ENCODE measurements at places on chromosomes 7 and 10.

- no peak for DNase-seq
Observed at GRCh38 chr10:119737823-119738222, 12.0 kb downstream of the INPP5F start.

- DNase-seq = no peak
Observed at GRCh38 chr7:54076616-54077015, 465.6 kb upstream of the VSTM2A start.

GRCh38 chr7:151873402-151873965, 3.4 kb downstream of the PRKAG2 start:
- no peak for DNase-seq

DNA sequence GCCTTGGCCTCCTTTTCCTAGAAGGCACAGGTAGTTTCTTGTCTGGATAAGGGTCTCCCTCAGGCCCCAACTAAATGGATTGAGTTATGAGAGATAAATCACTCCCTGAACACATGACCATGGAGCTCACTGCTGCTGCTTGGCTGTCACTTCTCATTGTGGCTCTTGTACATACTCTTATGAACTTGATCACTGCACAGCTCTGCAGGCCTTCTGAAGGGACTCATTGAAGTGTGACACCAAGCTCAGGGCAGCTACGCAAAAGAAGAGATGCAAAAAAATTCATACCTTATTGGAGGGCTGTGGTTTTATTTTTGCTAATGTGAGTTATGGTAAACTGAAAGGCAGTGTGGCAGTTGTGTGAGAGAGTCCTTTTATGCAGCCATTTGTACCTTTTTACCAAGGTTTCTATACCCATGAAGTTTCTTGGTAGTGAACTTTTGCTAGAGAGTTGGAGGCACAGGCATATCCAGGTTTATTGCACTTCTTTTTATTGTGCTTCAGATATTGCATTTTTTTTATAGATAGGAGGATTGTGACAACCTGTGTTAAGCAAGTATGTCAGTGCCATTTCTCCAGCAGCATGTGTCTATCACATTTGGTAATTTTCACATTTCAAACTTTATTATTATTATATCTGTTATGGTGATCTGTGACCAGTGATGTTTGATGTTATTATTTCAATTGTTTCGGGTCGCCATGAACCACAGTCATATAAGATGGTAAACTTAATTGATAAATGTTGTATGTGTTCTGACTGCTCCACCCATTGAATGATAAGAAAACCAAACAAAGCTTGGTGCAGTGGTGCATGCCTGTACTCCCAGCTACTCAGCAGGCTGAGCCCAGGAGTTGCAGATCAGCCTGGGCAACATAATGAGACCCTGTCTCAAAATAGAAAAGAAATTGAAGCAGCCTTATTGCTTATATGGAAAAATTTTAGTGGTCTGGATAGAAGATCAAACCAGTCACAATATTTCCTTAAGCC, 100.6 kb downstream of the LRRC4 start:
- DNase-seq = peak; percentile 48

DNA sequence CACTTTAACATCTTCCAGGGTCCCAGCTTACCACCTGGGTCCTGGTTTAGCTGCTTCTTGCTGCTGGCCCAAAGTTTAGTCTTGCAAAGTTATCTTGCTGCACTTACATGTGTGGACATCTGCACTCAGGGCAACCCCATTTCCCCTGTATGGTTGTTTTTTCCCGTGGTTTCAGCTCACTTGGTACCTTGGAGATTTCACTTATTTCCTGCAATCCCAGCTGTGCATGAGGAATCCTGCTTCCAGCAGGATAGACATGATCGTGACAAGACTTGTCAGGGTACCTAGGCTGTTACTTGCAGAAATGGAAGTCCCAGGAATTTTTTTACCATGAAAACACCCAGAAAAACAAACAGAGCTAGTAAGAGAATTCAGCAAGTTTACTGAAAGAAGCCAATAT, 95.9 kb upstream of the LEP start:
- no peak for DNase-seq

GRCh38 chr10:94430701-94431100, 28.4 kb downstream of the TBC1D12 start:
- DNase-seq = no peak

DNA sequence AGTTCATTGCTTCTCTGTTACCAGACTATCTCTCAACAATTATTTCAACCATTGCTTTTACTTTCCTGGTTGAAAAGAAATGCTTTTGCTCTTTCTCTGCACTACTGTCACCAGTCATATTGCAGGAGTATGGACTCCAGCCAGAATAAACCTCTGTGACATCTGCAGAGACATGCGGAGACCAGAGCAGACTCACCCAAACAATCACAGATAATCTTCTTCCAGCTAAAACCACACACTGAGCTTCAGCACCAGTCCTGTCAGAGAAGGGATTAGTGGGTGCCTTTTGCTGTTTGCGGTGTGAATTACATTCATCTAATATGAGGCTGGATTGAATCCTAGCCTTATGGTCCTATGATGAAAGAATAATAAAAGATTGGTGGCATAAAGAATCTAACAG, 258.6 kb downstream of the CNTNAP2 start:
- peak; percentile 8 for DNase-seq

- no peak for DNase-seq
Observed at GRCh38 chr10:132421847-132422751, 25.1 kb downstream of the PWWP2B start.

DNA sequence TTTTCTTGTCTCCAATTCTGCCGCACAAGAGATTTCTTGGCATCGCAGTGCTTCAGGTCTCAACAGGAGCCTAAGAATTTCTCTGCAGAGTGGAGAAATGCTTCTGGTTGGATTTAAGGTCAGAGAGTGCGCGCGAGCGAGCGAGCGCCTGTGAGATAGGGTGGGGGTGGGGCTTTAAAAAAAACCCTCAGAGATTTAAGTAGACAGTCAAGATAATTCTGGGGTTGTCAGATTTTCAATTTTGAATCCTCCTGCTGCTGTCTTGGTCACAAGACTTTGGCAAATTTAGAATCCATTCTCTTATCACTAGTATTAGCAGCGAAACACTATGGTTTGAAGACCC, 49.7 kb downstream of the CPEB3 start:
- peak; percentile 60 for DNase-seq

All from stomach (tissue), 19 donors.